ENCODE measurements at places on chromosomes 16 and 17. TPM values are rescaled to one million over a fixed set of nuclear protein-coding genes. Genes with fewer than 3 reads are reported as not detected.

GRCh38 chr16:84042879-84043485, 387 bp upstream of the SLC38A8 start:
- no peaks in the 10 kb centered on the region for H3K36me3 ChIP-seq
- H3K27ac ChIP-seq, result no peak overlapping the region
- DNase-seq, result no peak
- no peaks in the 10 kb centered on the region for H3K4me1 ChIP-seq

- DNase-seq, result no peak
- H3K27ac ChIP-seq, result no peak overlapping the region
- no peaks in the 10 kb centered on the region for H3K4me1 ChIP-seq
- H3K4me3 ChIP-seq, result no peak overlapping the region
These were observed 3.7 kb downstream of the SPPL2C start for GRCh38 chr17:45848405-45848804.

DNA sequence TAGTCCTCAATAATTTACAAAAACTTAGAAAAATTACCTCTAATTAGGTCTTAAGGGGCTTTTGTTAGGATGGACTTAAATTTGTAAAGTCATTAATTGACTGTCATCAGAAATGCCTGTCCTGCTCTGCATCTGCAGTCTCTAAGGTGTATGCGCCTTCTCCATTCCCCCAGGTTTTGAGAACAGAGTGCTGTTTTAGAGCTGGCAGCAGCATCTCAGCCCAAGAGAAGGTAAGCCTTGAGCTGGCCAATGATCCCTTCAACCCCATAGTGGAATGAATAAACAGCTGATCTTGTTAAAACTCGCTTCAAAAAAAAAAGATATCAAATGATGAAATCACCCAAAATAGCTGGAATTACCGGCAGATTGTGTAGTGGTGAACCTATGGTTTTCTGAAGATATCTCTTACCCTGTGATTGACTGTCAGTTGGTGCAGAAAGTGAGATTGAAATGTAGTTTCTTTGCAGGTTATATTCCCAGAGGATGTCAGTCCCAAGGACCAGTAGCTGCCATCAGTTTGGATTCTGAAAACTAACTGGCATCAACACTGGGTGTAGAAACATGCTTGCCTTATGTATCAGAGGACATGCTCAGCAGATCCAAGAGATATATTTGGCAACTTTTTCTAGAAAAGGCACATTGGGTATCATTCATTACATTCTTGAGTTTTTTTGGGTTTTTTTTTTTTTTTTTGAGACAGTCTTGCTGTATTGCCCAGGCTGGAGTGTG, 25.7 kb downstream of the TRPV2 start:
- H3K4me1 ChIP-seq, result peaks cover 35% of the 10 kb centered on the region
- H3K36me3 ChIP-seq, result peaks cover 26% of the 10 kb centered on the region
- H3K27ac ChIP-seq, result no peak overlapping the region

The NOG gene
- total RNA-seq, result 0.44 TPM

The ZNF267 gene
- 89.7 TPM for total RNA-seq

The TMEM235 gene
- not detected for total RNA-seq

The MPO gene
- total RNA-seq, result not detected

Data from CD8-positive, alpha-beta memory T cell (primary cell).